ENCODE measurements at places on chromosomes 5 and 9. TPM values are rescaled to one million over a fixed set of nuclear protein-coding genes. Genes with fewer than 3 reads are reported as not detected.

DNA sequence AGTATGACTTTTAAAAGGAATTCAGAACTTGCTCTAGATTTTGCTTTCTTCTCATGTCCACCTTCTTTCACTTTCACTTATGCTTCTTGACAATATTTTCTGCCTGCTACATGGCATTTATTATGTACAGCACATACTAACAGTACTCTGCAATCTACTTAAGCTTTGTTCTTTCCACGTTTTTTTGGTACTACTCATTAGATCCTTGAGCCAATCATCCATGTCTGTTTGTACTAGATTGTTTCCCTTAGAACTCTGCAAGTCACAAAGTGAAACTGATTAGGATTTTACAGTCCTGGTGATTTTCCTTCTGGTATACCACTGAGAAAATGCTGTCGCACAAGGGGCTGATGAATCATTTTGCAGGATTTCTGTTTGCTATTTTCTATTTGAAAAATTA is 78.3 kb downstream of the PARP8 start:
- peaks cover 9% of the 10 kb centered on the region for H3K4me1 ChIP-seq
- no peak for DNase-seq
- no peaks in the 10 kb centered on the region for H3K27me3 ChIP-seq
- H3K4me3 ChIP-seq = no peak overlapping the region

DNA sequence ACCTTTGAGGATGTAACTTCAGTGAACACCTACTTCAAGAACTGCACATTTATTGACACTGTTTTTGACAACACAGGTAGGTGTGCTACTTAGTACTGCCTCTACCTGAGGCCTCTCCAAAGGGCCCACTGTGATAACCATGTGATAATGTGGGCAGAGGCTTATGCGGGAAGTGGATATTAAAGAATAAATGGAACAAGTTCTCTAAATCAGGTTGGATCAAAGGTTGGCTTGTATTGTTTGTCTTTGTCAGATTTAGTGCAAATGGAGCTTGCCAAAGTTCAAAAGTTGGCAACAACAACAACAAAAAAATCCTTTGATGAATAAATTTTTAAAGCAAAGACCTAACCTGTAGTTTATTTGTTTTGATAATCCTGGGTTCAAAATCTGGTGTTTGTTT is 104.2 kb upstream of the IQGAP2 start:
- peaks cover 5% of the 10 kb centered on the region for H3K4me1 ChIP-seq
- no peaks in the 10 kb centered on the region for H3K27me3 ChIP-seq
- no peak overlapping the region for H3K4me3 ChIP-seq
- no peak for DNase-seq

- H3K4me3 ChIP-seq = no peak overlapping the region
- no peaks in the 10 kb centered on the region for H3K27me3 ChIP-seq
- no peaks in the 10 kb centered on the region for H3K36me3 ChIP-seq
- no peak for DNase-seq
- H3K27ac ChIP-seq = no peak overlapping the region
Observed at GRCh38 chr5:156126716-156127115, 200.2 kb upstream of the SGCD start.

DNA sequence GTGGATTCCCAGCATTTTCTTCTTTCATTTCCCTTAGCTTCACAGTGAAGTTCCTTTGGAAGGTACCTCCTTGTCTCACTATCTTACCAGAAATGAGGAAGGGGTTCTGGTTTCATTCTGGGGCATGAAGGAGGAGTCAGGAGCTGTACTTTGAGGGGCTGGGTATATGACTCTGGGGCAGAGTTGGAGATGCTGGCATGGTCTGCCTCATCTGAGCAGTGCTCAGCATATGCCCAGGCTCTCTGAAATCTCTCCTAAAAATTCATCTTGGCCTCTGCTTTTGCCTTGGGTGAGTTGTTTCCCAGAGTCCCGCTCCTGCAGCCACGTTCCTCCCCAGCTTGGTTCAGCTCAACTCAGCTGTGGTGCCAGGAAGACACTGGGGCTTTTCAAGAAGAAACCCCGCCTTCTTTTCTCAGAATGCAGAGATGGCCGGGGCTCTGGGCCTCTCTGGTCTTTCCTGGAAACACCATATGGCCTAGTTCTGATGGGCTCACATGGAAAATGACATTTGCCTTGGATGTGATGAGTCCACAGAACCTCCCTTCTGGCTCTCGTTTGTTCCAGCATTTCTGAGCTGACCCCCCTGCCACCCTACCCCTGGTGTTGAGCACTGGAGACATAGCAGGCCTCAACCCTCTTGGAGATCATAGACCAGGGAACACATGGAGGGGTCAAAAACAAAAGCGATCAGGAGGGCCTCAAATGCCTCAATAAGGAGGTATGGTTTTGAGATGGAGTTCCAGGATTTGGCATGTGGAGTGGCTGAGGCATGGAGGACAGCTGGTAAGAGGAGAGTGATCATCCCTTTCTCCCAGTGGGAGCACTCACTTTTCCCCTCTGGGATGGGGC is 12.0 kb upstream of the TGFBR1 start:
- H3K27ac ChIP-seq = no peak overlapping the region
- H3K4me3 ChIP-seq = no peak overlapping the region
- peaks cover 23% of the 10 kb centered on the region for H3K4me1 ChIP-seq
- no peaks in the 10 kb centered on the region for H3K36me3 ChIP-seq

DNA sequence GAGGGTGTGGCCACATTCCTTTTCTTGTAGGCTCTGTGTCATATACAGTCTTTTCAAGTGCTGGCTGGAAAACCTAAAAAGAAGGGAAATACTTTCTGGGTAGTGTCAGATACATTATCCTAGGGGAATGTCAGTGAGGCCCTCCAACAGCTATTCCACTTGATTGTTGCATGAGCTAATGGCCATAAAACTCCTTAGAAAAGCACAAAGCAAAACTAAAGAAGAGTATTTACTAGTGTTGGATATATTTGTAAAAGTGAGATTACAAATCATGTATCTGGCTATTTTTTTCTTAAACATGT is 829 bp downstream of the ANXA1 start:
- peaks cover 10% of the 10 kb centered on the region for H3K4me1 ChIP-seq
- H3K36me3 ChIP-seq = no peaks in the 10 kb centered on the region
- no peaks in the 10 kb centered on the region for H3K27me3 ChIP-seq
- H3K27ac ChIP-seq = no peak overlapping the region
- no peak for DNase-seq
- H3K4me3 ChIP-seq = no peak overlapping the region

Gene SERF1A
- 27.8 TPM for total RNA-seq

Gene PCDHB9
- total RNA-seq = 3.1 TPM

Gene SLC24A2
- total RNA-seq = 0.43 TPM

Gene CER1
- total RNA-seq = not detected

DNA sequence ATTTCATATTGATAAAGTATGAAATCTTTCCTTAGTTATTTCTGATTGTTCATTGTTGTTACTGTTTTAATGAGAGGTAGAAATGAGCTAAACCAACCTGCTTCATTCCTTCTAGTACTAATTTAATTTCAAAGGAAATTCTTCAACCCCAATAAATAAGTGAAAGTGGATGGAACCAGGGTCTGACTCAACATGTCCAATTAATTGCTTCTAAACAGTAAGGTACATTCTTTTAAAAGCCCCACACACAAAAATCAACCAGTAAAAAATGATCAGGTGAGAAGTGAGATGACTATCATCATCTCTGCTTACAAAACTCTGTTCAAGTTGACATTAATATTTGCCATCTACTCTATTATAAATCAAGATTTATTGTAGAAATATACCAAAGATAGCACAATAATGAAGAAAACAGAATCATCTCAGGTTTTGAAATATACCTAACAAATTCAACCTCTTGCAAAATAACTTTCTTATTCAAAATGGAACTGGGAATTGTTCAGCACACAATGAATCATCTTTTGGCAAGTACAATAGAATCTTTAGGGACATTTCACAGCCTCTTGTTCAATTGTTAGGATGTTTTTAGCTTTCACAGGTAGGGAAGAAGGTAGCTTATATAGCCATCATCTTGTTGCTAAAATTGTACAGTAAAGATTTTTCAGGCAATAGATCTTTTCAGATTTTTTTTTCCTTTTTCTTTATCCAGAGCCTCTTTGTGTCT is 114.5 kb downstream of the RPS23 start:
- no peaks in the 10 kb centered on the region for H3K27me3 ChIP-seq
- H3K4me1 ChIP-seq = peaks cover 33% of the 10 kb centered on the region
- no peak overlapping the region for H3K27ac ChIP-seq

Gene SYNPO
- total RNA-seq = 1.3 TPM

Gene SLC6A18
- not detected for total RNA-seq

DNA sequence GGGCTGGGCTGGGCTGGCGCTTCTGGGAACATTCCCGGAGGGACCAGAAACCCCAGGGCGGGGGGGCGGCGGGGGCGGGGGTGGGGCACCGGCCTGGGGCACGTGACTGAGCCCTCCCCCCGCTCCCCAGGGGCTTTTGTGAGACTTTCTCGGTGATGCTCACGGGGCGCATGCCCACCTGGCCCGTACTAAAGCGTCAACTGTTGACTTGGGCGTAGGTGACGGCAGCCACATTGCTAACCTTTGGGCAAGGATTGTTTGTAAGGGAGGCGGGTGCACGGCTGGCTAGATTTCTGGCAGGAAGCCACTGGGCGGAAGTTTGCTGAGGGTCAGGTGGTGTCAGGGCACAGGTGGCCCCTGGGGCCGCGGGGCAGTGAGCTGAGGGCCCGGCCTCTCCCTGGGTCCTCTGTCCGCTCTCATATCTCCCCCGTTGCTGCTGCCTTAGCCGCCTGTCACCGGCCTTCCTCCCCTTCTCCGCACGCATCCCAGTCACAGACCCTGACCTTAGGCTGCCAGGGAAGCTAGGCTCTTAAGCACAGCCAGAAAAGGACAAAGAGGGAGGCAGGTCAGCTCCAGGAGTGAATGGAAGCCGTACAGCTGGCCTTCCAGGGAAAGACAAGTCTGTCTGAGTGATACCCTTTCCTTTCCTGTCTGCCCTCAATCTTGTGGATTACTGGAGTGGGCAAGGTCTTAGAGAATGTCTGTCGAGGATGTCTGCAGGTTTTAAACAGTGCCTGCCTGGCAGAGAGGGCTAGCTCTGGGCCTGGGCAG is 812 bp downstream of the CACFD1 start:
- H3K27ac ChIP-seq = peak overlapping the region; percentile 82
- peak; percentile 74 for DNase-seq
- no peaks in the 10 kb centered on the region for H3K36me3 ChIP-seq
- peaks cover 9% of the 10 kb centered on the region for H3K4me1 ChIP-seq

DNA sequence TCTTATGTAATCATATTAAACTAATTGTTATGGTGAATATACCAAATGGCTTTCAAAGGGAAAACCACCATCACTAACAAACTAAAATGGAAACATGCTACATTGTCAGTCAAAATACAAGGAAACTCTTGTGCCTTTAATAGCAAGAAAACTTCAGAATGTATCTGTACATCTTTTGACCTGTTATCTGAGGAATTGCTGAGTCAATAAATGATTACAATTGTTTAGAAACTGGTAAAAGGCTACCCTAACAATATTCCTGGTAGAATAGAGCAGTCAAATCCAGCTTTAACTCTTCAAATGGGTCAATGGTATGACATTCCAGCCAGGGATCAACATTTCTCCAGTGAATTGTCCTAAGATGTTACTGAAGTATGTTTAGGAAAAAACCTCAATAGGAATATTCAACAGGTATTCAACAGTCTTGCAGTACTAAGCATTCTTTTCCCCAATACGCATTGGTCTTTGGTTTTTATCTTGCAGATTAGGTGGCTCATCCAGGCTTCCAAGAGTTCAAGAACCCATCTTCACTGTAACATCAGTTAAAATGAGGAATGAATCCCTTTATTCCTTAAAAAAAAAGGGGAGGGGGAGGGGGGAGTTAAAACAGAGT is 52.4 kb downstream of the CSNK1A1 start:
- no peaks in the 10 kb centered on the region for H3K4me1 ChIP-seq
- H3K36me3 ChIP-seq = peaks cover 26% of the 10 kb centered on the region
- H3K27ac ChIP-seq = no peak overlapping the region
- no peaks in the 10 kb centered on the region for H3K27me3 ChIP-seq

Data from neural progenitor cell (in vitro differentiated cells).